ENCODE measurements at places on chromosomes 13 and 19. TPM values are rescaled to one million over a fixed set of nuclear protein-coding genes. Genes with fewer than 3 reads are reported as not detected.

KLK8 gene
- not detected for total RNA-seq

CEACAM16 gene
- total RNA-seq, result 0.08 TPM

PPP1R13L gene
- 26.9 TPM for total RNA-seq

HAUS5 gene
- total RNA-seq, result 14.5 TPM

PRODH2 gene
- 0.25 TPM for total RNA-seq

DZIP1 gene
- total RNA-seq, result 15.9 TPM

VSTM1 gene
- total RNA-seq, result 0.81 TPM

EFNB2 gene
- total RNA-seq, result 1.4 TPM

PSG2 gene
- not detected for total RNA-seq

FBXO17 gene
- 87.1 TPM for total RNA-seq

RUBCNL gene
- total RNA-seq, result 0.07 TPM

ADGRE2 gene
- total RNA-seq, result 0.42 TPM

ZNF98 gene
- total RNA-seq, result not detected

CLEC4G gene
- total RNA-seq, result not detected

CYSLTR2 gene
- not detected for total RNA-seq

DIAPH3 gene
- total RNA-seq, result 8.0 TPM

MYH14 gene
- total RNA-seq, result 4.9 TPM

TMEM221 gene
- total RNA-seq, result 0.56 TPM

CHMP2A gene
- total RNA-seq, result 209 TPM

CCDC194 gene
- total RNA-seq, result not detected

PSG11 gene
- total RNA-seq, result not detected

GDF15 gene
- total RNA-seq, result 56.6 TPM

CCDC70 gene
- not detected for total RNA-seq

LGALS14 gene
- total RNA-seq, result not detected

CGB2 gene
- total RNA-seq, result 0.31 TPM

PODNL1 gene
- total RNA-seq, result 1.2 TPM

CEACAM7 gene
- total RNA-seq, result not detected

PRTN3 gene
- total RNA-seq, result 0.28 TPM

SIAH3 gene
- total RNA-seq, result not detected

POSTN gene
- 0.14 TPM for total RNA-seq

S1PR4 gene
- 0.12 TPM for total RNA-seq

GNG8 gene
- total RNA-seq, result not detected

A1BG gene
- 8.0 TPM for total RNA-seq

KCNRG gene
- 0.42 TPM for total RNA-seq

Data from A549 treated with CpdA at 1 μM for 4 hours (cell line).